ENCODE measurements at places on chromosomes 6 and 20.

- no peak for DNase-seq
Measured at GRCh38 chr6:118097576-118097975, 190.5 kb downstream of the SLC35F1 start.

GRCh38 chr6:136788069-136788902 lies 4.0 kb downstream of the MAP3K5 start:
- peak; percentile 74 for DNase-seq

- DNase-seq: no peak
Measured at GRCh38 chr20:53023732-53024520, 51.8 kb downstream of the TSHZ2 start.

DNA sequence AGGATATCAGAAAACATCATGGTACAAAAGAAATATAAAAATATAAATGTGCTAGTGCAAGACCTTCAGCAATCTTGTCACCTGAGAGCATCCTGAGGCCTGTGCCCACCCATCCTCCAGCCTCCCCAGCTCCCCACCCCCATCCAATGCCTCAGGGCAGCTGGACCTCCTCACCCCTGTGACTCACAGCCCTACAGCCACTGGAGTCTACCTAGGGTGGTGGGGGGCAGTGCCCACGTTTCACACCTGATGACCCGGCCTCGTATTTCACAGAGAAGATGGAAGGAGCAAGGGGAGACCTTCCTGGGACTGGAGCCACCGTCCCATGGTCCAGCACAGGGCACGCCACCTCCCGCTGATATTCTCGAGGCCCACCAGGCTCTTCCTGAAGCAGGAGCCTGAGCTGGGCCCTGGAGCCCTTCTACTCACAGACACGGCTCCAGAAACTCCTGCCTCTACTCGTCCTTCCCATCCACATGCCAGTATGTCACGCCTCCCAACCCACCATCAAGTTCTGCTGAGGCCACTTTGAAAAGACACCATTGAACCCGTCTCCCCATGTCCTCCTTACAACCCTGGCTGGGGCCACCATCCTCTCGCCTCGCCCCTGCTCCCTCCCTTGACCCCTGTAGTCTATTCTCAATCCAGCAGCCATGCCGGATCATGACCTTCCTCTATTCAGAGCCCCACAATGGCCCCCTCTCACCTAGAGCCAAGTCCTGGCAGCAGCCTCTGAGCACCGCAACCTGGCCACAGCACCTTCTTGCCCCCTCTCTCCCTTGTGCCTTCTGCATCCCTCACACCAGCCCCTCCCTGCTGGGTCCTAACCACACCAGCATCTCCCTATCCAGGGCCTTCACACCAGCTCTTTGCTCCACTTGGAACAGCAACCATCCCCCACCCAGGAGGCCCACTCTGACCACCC lies 13.3 kb downstream of the APMAP start:
- no peak for DNase-seq

DNA sequence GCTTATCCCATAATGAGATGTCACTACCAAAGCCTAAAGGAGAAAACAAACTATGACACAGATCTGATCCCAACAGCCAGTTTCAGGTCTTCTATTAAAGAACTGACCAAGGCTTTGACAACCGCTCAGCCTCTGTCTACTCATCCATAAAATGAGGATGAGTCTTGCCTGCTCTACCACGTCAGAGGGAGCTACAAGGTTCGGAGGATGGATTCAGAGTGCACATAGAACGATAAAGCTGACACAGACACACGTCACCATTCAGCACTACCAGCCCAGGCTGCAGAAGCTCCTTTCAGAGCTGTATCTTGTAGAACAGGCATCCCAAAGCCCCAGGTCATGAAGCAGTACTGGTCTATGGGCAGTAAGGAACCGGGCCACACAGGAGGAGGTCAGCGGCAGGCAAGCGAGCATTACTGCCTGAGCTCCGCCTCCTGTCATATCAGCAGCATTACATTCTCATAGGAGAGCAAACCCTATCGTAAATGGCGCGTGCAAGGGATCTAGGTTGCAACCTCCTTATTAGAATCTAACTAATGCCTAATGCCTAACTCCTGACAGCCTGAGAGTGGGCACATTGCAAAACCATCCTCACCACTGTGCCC lies 25.1 kb downstream of the KIF16B start:
- no peak for DNase-seq

All from inflammatory macrophage treated with lipopolysaccharide for 1 hour (primary cell).